Midbrain (tissue), 1 donor: ENCODE measurements at places on chromosomes 3 and 15.
A peak's percentile ranks its signal among the peaks of the same experiment; 100 is the strongest.

DNA sequence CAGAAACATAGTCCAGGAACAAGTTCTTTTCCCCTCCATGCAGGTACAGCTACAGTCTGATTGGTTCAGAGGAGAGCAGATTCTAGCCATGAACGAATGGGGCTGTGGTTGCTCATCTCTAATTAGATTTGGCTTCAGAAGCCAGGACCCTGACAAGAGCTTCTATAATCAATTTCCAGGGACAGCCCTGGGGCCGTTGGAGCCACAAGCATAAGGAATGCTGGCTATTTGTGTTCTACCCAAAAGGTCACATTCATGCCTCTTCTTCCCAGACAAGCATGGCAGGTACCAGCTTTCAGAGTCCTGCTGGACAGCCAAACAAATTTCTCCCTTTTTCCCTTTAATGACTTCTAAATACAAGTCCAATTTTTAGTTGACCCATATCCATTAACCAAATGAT, 215.5 kb upstream of the LRTM1 start:
- no peak for DNase-seq

DNA sequence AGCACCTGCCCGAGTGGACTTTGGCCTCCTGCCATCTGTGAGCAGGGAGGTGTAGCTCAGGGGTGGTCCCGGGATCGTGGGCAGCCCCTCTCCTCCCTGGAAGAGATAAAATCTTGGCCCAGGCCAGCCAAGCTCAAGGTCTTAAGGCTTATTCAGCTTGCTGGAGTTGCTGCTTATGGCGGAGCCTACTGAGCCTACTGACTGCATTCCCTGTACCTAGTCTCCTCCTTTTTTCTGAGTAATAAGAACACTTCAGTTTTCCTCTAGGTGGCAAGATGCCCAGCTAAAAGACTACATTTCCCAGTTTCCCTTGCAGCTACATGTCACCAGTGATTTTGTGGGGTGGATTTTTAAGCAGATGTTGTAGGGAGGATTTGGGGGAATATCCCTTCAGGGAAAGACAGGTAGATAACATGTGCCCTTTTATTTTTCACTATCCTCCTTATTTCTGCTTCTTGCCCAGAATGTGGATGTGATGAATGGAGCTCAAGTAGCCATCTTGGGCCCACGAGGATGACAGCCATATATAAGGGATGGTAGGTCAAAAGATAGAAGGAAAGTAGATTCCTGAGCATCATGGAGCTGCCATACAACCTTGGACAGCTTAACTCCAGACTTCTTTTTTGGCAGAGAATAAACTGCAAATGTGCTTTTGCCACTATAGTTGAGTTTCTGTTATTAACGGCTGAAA, 41.4 kb upstream of the INSYN1 start:
- no peak for DNase-seq

GRCh38 chr15:55741833-55742497, 987 bp downstream of the PRTG start:
- DNase-seq: no peak

DNA sequence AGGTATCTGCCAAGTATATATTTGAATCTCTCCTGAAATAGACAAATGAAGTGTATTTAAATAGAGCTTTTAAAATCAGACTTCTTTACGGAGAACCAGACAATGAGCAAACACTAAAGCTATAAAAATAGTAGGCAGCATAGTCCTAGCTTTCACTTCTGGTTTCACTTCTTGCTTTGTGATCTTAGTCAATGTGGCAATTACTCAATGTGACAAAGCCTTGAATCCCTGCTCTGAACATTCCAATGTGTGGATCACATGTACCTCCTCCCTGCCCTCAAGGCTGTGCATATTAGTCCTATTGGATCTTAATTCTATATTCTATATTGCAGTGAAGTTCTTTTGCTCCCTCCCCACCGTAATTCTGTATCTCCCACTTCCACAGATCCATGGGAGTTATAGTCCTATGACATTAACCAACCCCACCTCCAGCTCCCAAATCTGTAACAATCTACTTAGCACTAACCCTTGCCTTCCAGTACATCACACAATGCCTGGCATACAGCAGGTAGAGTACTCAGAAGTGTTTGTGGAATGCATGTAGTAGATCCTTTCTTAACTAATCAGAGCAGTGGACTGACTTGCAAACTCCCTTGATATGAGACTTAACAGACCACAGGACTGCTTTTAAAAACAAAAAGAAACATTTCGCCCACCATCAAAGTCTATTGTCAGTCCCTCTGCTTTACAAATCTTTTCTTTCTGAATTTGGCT, 24.3 kb upstream of the CP start:
- peak; percentile 28 for DNase-seq

DNA sequence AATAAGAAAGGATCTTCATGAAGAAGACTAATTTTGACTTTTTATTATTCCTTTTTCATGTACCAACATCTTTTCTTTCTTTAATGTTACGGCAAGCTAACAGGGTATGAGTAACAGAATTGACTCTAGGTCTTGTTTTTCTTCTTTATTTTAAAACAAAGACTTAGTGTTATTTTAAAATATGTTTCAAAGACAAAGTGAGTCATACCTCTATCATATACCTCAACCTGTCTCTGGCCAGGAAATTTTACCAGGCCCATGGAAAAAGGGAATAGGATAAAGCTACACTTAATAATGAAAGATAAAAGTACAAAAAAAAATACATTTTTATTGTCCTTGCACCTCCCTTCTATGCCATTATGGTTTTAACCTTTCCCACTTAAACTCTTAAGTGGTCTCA, 57.4 kb downstream of the ZNF148 start:
- no peak for DNase-seq

DNA sequence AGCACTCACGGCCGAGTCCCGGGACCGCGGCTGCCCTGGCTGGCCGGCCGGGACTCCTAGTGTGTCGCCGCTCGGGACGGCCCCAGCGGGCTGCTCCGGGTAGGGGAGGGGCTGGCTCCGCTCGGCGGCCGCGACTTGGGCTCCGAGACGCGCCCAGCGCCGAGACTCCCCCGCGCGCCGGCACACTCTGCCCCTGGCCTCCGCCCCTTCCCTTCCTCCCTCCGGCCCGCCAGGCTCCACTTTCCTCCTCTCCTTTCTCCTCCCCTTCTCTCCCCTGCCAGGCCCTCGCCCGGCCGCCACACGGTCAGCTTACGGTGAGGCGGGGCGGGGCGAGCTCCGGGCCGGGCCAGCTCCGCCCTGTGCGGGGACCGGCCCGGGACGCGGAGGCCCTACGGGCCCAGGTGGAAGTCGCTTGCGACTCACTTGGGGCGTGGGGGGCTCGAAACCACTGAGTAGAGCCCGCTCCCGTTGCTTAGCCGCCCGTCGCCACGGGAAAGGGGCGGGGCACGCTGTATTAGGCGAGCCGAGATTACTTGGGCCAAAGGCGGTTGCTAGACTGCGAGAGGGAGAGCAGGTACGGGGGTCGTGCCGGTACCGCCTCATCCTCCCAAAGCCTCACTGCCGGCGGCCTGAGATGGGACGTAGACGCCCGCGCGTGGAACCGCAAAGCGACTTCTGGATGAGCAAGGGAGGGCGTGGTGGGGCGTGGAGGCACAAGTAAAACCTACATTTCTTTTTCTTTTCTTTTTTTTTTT, at the start of gene ITGB5:
ITGB5 (minus strand) TSS at position 189 of the 755 bp plus-strand sequence. CDS start 365 bp downstream, outside the sequence.
- peak; percentile 40 for DNase-seq

DNA sequence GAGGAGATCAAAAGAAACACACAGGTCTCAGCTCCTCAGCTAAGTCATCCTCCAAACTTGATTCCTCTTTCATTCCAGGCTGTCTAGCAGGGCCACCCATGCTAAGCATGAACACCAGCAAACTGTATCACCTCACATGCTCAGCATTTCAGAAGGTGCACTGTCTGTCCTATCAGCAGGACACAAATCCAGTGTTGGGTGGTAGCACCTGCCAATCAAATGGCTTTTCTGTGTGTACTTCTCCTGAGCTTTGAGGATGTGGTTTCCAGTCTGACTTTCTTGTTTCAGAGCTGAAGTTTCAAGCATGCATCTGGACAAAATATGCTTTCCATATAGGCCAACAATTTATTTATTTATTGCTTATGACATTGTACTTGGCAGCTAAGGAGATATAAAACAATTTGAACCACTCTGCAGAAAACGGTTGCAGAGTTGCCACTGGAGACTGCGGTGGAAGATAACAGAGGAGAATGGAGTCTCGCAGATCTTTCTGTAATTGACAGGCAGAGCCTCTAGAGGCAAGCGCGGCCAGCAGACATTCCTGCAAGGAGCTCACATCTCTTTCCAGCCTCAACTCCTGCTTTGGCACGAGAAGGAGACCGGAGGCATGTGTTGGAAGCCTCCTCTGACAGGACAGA, 167.1 kb upstream of the WNT5A start:
- no peak for DNase-seq

GRCh38 chr3:36403661-36404060, 23.4 kb downstream of the STAC start:
- no peak for DNase-seq

DNA sequence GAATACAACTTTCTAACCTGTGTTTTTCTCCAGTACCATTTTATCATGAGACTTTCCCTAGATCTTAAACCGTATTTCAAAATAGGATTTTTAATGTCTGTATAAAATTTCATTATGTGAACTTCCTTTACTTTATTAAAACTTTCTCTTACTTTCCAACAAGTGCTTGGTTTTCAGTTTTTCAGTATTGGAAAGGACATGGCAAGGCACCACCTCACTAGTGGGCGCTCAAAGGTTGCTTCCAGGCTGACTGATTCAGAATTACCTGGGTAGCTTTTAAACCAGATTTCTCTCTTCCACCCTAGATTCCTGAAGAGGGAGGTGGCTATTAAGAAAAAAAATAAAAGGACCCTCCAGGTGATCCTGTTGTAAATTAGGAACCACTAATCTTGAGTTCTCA, 236.6 kb downstream of the SOX2 start:
- no peak for DNase-seq

- DNase-seq: no peak
These were observed 66.2 kb downstream of the THRB start for GRCh38 chr3:24428481-24428880.

GRCh38 chr3:168155303-168155702, 59.6 kb upstream of the GOLIM4 start:
- DNase-seq: no peak

DNA sequence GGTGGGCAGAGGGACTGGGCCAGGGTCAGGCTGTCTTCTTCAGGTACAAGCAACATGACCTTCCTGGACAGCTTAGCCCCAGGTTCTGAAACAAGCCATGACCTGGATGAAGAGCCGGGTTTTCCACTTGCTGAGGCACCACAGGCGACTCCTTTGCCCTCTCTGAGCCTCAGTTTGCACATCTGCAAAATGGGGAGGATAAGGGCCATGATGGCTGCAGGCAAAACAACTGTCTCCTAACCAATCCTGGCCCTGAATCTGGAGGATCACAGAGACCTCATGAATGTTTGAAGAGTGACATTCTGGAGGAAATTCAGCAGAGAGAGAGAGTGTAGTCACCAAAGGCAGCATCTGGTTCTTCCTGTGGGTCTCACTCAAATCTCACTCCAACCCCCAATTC, 8.0 kb downstream of the SLC6A1 start:
- no peak for DNase-seq

- no peak for DNase-seq
These were observed 3.5 kb downstream of the FURIN start for GRCh38 chr15:90871716-90872485.

DNA sequence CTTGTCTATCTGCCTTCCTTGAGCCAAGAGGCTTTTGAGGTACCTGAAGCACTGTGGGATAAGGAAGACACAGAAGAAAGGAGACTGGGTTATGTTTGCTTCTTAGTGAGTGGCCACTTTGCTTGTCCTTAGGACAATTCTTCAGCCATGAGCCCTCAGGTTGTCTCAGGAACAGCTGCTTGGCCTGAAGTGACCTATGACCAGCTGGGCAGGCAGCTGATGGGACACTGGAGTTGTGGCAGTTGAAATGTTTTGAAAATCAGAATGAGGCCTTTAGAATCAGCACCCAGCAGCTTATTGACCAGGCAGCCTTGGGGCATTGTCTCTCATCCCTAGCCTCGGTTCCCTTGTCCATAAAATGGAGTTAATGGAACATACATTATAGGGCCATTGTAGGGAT, 37.0 kb downstream of the RBP2 start:
- no peak for DNase-seq

DNA sequence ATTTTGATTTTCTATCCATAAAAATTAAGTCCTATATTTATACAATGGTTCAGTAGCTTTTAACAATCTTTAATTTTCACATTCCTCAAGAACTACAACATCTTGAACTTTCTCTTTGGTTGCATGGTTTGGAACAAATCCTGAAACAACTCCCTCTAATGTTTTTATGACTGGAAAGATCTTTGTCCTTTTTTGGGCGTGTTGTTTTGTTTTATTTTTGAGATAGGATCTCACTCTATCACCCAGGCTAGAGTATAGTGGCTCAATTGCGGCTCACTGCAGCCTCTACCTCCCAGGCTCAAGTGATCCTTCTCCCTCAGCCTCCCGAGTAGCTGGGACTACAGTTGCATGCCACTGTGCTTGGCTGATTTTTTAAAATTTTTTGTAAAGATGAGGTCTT, 4.0 kb downstream of the STX19 start:
- no peak for DNase-seq

- DNase-seq: no peak
These were observed 489.0 kb upstream of the CDIN1 start for GRCh38 chr15:36090286-36090946.

GRCh38 chr3:88209356-88209755, 59.6 kb downstream of the C3orf38 start:
- no peak for DNase-seq

DNA sequence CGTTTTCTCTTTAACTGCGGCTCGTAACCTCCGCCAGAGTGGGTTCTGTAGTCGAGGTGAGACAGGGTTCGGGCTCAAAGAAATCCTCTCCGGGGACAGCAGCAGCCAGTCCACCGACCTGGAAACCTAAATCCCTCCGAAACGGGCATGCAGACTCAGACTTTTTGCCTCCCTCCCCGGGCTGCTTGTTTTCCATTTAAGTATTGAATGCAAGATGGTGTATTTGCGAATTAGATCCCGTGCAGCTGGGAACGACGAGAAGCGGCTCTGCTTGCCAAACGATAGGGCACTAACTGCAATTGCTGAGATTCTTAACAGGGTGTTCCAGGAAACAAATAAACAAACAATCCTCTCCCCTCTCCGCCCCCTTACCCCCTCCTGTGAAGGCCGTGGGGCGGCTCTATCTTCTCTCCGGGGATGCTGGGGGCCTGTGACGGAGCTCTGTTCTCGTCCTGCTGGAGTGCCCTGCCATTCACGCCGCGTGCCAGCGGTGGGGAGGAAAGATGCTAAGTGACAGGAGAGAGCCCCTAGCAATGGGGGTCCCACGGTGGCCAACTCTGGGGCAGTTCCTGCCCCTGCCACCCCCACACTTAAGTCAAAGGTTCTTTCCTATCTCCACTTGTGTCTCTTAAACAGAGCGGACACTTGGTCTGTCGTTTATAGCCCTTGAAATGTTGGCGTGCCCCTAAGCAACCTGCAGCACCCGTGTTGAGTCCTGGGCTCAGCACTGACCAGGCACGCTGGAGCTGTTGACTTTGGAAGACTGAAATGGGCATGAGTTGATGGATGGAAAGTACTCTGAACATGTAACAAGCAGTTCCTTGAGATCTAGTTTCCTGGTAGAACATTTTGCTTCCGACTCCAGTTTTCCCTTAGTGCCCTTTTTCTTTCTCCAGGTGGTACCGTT, 1.3 kb upstream of the ETV5 start:
- DNase-seq: no peak

- no peak for DNase-seq
These were observed 175.8 kb upstream of the MME start for GRCh38 chr3:154904328-154904727.
